ENCODE measurements at places on chromosomes 1 and 21.

DNA sequence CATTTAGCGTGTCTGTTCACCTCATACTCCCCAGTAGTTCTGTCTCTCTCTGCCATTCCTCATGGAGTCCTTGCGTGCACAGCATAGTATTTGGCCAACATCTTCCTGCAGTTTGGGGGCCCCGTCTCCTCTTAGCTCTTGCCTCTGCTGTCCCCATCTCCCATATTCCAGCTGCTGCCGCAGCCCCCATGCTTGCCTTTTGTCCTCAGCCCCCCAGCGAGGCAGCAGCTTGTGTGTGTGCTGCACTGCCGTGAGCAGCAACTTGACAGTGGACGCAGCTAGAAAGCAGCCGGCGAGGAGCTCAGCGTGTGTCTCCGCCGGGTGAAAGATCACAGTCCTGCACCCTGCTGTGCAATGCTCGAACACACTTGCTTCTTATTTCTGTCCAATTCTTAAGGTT lies 164.2 kb upstream of the COL6A1 start:
- no peak for DNase-seq

DNA sequence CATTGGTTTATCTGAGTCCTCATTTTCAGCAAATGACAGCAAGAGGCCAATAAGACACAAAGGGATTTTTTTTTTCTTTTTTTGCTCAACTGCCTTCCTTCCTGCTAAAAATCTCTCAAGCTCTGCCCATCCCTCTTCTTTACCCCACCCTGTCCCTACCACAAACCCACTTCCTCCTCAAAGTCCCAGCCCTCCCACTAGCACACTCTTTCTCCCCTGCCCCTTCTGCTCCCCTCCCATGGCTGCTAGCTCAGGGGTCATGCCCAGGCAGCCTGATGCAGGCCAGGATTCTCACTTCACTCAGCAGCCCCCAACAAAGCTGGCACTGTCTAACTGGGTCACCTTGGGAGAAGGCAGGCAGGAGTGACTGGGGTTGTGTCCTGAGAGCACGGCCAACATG lies 28.8 kb upstream of the PPP2R5A start:
- no peak for DNase-seq

GRCh38 chr1:21524686-21525339 lies 15.6 kb downstream of the ALPL start:
- DNase-seq, result no peak

DNA sequence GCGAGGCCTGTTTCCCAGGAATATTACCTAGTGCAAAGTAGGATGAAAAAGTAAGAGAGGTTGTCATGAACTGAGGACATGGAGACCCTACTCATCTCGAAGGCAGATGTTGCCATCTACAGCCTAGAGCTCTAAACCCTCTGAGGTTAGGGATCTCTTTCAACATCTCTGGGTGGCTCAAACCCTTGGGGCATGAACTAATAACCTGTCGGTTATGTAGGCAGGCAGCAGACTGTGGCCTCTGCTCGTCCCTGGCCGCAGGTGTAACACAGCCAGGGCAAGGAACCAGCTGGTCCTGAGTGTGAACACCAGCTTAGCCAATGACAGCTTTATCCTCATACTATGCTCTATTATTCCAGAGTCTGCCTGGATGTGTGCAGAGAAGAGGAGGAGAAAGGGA lies 13.2 kb downstream of the CAPZB start:
- no peak for DNase-seq

DNA sequence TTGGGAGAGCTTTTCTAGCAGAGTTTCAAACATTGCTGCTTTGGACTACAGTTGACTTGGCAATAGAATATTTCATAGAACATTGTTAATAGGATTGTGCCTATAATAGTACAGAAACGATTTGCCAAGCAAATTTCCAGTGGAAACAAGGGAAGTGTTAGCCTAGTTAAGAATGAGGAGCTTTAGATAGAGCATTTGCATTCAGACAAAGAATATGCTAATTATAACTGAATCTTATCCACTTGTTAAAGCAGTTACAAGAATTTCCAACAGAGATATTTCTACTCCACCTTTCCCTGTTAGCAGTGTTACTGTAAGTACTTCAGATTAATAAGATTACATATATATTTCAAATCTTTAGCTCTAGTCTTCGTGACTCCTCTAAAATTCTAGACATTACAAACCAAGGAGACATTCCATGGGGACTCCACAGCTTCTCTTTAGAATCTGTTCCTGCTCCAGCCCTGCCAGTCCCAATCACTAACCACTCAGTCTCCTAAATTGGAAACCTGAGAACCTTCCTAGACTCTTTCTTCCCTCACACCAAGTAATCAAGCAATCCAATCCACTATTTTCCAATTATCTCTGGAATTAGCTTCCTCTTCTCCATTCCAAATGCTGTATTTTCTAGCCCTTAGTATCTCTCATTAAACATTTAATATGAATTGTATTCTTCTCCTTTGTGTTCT lies 141.8 kb upstream of the PBX1 start:
- no peak for DNase-seq

DNA sequence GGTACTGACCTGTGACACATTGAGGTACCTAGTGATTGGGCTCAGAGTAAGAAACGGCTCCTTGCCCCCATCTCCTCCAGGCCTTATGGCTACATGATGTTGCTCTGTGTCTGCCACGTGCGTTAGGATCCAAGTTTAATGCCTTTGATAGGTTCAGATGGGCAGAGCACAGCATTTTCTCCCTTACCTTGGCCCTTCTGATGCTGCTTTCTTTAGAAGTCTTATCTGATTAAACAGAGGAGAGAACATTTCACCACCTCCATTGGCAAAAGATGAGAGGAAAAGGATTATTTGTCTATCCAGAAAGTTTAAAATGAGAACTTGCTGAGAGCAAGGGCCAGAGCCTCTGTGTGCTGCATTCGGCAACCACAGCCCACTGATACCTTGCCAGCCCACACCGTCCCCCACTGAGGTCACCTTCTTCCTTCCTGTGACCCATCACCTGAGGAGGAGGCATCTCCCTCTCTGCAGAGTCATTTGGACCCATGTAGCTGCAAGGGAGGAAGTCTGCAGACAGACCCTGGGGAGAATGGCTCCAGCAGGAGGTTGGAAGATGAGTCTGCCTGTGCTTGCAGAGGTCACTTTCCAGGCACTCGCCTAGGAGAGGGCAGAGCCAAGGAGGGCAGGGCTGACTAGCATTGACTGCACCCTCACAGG lies 16.7 kb downstream of the SHISA4 start:
- no peak for DNase-seq

DNA sequence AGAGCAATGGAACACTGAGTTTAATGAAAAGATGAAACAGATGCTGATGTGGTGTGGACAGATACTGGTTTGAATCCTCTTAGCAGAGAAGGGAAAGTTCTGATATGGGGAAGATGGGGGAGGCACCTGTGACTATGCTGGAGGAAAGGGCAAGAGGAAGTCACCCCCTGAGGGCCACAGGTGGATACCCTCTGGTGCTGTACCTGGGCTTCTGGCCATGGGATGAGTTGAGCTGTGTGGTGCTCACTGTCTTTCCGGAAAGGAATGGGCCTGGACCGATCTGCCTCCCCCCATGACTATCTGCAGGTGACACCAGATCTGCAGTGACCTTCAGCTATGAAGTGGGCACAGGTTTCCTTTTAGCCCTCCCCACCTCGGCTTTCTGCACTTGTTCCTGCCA lies 52.4 kb downstream of the IER5 start:
- no peak for DNase-seq

- DNase-seq, result no peak
Measured at GRCh38 chr1:54460351-54460750, 54.2 kb upstream of the SSBP3 start.

DNA sequence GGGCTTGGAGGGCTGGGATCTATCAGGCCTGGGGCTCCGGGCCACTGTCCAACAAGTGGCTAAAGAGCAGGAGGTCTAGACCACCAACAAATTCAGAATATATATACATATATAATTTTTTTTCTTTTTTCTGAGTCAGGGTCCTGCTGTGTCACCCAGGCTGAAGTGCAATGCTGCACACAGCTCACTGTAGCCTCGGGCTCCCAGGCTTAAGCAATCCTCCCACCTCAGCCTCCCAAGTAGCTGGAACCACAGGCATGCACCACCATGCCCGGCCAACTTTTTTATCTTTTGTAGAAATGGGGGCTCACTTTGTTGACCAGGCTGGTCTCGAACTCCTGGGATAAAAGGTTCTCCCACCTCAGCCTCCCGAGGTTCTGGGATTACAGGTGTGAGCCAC lies 6.8 kb upstream of the LAPTM5 start:
- DNase-seq, result no peak

DNA sequence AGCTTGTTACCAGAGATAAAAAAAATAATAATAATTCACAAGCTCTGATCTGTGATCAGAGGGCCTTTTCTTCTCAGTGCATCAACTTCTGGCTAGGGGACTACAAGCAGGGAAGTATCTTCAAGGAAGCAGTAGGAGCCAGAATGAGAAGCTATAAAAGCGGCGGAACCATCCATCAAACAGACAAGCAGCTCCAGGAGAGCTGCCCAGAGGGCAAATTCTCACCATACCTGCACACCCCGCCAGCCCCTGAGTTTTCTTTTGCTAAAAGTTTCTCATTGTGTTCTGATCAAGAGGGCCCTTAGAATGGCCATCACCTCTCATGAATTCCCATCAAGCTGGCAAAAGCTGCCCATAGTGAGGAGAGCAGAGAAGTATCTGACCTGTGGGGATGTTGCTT lies 99.4 kb downstream of the SMYD2 start:
- no peak for DNase-seq

DNA sequence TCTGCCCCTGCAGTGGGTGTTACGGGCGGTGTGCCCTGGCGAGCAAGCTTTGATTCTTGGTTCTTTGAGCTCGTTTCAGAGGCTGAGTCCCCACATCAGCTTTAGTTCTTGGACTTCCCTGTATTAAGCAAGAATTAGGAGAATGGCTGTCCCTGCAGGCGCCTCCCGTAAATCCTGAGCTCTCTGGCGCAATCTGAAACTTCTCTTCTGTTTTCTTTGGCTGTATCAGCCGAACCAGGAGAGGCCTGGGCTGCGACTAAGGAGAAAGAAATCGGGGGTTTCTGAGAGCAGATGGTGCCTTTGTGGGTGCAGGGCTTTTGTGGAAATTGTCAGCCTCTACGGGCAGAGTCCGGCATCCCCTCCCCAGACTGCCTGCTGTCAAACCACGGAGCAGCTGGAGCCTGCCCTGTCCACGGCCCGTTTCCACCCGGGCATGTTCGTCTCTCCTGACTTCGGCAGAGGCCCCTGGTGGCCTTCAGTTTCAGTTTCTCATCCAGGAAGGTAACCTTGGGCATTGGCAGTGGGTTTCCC lies 17.9 kb downstream of the CSTB start:
- DNase-seq, result no peak

DNA sequence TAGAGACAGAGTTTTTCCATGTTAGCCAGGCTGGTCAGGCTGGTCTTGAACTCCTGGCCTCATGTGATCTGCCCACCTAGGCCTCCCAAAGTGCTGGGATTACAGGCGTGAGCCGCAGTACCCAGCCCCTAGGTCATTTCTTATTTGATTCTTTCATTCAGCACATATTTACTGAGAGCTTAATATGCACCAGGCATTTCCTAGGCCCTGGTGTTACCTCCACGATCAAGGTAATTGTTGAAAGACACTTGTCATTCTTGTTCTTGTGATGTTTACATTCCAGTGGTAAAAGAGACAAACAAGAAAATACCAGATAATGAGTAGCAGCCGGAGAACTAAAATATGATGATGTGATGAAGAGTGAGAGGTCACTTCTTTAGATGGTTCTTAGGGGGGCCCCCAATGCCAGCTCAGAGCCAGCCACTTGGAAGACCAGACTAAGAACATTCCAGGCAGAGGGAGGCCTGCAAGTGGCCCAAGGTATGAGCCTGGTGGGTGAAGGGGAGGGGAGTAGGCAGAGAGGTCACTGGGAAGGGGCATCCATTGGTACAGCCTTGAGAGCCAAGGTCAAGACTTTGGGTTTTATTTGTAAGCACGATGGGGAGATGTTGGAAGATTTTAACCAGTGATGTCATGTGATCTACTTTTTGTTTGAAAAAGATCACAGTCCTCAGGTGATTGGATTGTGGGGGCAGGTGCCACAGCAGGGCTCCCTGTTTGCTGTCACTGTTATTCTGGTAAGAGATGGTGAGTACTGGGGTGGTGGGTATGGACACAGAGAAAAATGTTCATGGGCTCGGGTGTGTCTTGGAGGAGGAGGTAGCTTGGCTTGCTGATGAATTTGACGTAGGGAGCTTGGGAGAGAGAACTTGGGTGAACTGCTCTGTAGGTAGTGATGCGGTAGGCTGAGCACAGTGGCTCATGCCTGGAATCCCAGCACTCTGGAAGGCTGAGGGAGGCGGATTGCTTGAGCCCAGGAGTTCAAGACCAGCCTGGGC lies 18.7 kb downstream of the UBE2Q1 start:
- DNase-seq, result no peak
